ENCODE measurements at places on chromosomes 4 and X.

DNA sequence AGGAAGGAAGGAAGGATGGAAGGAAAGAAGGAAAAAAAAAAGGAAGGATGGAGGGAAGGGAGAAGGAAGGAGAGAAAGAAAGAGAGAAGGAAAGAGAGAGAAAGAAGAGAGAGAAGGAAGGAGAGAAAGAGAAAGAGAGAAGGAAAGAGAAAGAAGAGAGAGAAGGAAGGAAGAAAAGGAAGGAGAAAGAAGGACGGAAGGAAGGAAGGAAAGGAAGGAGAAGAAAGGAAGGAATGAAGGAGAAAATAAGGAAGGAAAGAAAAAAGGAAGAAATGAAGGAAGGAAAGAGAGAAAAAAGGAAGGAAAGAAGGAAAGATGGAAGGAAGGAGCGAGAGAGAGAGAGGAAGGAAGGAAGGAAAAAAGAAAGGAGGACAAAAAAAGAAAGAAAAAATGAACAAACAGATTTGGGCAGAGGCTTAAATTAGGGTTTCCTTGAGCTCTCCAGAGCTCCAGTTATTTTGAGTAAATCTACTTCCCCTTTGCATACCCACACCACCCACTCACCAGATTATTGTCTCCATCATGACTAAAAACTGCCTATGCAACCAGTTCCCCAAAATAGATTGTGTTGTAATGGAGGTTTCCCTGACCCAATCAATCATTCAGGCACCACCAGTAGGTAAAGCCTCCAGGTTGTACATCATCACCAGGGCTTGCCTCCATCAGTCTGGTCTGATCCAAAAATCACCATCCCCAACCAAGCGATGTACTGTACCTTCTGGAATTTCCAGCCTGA, 1722.9 kb upstream of the PCDH10 start:
- no peak for DNase-seq

DNA sequence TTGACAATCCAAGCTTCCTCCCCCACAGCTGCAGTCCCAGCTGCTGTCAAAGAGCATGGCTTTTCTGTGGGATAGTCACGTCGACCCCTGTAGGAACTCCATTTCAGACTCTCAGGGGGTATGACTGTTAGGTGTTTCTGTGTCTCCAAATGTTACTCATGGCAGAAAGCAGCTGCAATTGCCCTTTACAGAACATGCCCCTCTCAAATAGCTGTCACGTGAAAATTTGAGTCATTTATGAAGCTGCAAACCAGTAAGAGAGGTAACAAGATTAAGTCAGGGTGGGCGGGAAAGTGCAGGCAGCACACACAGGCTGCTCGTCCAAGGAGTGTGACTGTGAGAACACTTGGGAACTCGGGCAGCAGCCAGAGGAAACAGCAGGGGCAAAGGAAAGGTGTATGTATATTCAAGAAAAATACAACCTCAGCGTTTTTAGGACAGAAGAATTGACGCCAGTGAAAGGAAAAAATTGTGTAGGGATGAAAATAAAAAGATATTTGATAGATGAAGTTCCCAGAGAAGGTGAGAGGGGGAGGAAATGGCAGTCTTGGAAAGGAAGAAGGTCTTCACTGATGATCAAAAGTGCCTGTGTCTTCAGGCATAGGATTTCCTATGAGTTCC, 66.5 kb upstream of the TMEM184C start:
- no peak for DNase-seq

DNA sequence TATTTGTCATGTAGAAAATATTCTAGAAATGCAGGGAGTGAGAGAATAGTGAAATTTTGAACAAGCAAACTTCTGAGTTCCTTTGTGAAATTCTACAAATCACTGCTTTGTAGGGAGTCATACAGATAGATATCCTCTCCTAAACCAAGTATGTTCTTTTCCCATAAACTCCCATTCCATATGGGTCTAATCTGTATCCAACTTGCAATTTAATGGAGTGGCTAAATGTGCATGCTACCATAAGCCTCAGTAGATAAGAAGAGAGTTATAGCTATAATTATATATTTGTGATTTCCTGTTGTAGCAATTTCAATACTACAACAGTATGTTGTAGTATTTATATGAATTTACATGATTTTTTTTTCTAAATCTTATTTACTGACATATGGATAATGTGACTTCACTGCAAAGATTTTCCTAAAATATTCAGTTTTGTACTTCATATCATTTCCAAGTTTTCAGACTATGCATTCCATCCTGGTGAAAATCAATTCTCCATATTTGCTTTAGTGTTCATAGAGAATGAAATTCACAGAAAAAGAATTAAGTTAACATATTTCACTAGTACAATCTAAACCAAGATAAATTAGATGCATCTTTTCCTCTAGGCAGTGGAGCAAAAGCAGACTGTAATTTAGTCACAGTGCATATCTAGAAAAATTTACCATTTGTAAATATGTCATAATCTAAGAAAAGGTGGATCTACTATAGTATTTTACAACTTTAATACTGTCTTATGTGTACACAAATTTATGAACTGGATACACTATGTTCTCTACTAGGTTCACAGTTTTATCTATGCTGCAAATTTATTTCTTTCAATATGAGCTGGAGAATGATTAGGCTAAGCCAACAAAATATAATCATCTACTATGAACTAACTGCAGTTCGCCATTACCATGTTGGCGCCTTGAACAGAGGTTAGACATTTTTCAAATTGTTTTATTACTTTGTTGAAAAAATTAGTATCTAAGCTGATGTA, 372.9 kb upstream of the NDST3 start:
- DNase-seq = no peak

DNA sequence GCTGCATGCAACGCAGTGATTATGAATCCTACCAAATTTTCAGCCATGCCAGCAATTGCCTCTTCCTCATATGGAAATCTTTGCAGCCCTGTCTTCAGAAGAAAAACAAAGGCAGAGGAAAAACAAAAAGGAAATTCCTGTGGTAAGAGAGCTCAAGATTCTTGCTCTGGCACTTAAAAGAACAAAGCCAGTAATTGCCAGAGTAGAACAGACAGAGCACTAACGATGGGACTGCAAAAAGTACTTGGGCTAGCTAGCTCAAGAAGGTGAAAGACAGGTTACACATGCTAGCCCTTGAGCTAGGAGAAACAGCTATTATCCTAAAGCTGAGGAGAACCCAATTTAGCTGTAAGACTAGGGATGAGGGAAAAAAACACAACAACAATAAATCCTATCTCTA, 582.3 kb downstream of the KCNIP4 start:
- DNase-seq = no peak

- DNase-seq = no peak
Measured at GRCh38 chrX:71994601-71995000, 84.0 kb downstream of the NHSL2 start.

- no peak for DNase-seq
Measured at GRCh38 chrX:13697976-13698375, 9.0 kb downstream of the RAB9A start.

GRCh38 chr4:153028535-153028934, 92.4 kb downstream of the FHDC1 start:
- DNase-seq = no peak

DNA sequence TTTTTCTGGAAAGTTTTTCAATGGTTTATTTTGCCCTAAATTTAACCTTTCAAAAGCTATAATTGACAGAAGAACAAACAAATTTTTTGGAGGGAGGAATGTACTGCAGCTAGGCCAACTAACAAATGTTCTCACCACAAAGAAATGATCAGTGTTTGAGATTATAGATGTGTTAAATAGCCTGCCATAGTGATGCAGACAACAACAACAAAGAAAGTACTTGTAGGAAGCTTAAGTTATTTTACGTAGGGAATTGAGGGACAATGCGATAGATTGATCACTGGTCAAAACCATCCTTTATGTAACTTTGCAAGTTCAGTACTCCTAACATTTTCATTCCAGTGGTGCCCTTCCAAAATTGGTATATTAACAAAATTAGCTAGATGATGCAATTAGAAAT, 340.4 kb downstream of the SH3BGRL start:
- no peak for DNase-seq

DNA sequence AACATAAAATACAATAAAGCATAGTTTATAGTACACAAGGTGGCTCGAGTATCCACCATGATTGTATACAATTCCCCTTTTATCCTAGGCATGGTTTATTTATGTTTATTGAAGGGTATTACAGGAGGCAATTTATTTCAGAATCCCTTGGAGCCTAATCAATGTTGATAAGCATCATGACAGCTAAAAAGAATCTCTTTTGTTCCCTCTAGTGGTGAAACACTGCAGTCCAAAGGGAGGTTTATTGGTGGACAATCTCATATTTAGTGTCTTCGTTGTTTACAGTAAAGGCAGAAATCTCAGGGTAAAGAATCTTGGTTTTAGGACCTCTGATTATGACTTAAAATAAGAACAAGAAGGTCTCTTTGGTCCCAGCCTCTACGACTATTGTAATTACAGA, 1712.5 kb downstream of the C4orf33 start:
- DNase-seq = no peak

GRCh38 chr4:100164808-100165760, 25.2 kb downstream of the DDIT4L start:
- no peak for DNase-seq

DNA sequence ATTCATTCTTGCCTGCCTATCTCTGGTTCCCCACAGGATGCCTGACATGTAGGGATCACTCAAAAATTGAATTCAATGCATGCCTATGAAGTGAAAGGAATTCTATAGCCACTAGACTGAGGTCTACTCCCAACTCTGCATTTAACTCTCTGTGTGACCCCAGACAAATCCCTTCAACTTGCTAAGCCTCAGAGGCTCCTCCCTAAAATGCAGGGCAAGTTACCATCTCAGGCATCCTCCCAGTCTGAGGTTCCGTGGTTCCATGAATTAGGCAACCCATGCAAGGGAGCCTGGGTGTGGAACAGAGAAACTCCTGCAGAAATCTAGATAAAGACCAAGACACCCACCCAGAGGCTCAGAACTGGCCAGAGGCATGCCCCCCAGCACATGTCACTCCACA, 6.6 kb downstream of the SRPX start:
- DNase-seq = no peak

DNA sequence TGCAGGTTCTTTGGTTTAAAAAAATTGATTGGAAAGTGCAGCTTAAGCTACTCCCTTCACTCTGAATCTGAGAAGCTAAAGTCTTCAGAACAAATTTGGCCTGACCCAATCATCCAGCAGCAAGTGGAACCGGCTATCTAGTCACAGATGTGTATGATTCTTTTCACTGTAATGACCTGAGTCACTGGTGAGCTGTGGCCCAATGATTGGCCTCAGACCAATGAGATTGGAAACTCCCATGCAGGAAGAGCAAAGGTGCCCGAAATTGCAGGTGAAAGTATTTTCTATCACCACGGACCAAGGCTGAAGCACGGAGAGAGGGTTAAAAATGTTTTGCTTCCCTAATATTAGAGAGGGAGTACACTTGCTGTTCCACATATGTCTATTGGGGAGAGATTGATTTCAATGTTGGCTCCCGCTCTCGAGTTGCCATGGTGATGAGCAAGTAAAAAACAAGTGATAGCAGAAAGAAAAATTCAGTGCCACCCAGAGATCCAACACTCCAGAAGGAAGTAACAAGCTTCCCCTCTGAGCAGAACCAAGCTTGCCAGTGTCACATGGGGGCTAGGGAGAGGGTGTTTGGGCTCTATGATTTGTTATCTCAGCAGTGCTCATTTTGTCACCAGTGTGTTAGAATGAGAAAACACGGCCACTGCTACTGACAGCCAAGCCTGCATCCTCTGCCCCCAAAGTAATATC, 11.2 kb downstream of the RIPPLY1 start:
- no peak for DNase-seq

- DNase-seq = no peak
Measured at GRCh38 chrX:74421740-74422352, 553 bp downstream of the SLC16A2 start.
